ENCODE measurements at places on chromosomes 16 and 17.

DNA sequence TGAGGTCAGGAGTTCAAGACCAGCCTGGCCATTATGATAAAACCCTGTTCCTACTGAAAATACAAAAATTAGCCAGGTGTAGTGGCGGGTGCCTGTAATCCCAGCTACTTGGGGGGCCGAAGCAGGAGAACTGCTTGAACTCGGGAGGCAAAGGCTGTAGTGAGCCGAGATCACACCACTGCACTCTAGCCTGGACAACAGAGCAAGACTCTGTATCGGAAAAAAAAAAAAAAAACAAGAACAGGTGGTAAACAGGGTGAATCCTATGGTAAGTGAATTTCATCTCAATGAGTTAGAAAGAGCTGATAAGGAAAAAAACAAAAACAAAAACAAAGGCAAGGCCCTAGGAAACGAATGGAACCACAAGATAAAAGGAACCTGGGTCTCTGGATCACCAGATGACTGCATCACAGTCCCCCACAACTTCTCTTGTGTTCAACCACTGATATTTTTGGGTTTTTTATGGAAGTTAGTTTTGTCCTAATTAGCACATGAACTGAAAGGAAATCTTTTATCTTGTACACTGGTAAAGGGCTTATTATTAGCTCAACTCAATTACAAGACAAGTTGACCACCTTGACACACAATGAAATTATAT is 21.0 kb downstream of the GLG1 start:
- no peak for DNase-seq

GRCh38 chr17:17167986-17168385 is 38.1 kb downstream of the PLD6 start:
- no peak for DNase-seq

GRCh38 chr17:39229274-39229913 is 3.6 kb upstream of the STAC2 start:
- no peak for DNase-seq

GRCh38 chr16:81574168-81574567 is 129.6 kb downstream of the CMIP start:
- no peak for DNase-seq

- no peak for DNase-seq
Measured at GRCh38 chr17:1511290-1511689, 5.1 kb downstream of the INPP5K start.

DNA sequence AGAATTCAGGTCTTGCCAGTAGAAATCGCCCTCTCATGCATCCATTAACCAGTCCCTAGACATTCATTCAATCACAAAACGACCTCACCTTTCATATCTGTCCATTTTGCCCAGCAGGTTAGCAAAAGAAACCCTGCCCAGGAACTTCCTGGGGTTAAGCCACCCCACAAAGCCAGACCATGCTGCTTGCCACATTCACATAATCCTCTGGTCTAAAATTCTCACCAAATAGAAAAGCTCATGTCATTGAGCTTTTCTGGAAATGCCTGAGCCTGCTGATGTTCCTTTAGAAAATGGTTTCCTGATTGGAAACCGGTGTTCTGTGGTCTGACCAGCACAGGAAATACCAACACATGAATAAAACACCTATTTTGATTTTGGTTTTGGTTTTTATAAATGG is 21.6 kb upstream of the DYNLRB2 start:
- DNase-seq, result no peak

GRCh38 chr16:66070140-66070917 is 296.2 kb upstream of the CDH5 start:
- DNase-seq, result peak; percentile 68

Data from upper lobe of right lung (tissue), 1 donor.